ENCODE measurements at places on chromosomes 4 and X. TPM values are rescaled to one million over a fixed set of nuclear protein-coding genes. Genes with fewer than 3 reads are reported as not detected.

DNA sequence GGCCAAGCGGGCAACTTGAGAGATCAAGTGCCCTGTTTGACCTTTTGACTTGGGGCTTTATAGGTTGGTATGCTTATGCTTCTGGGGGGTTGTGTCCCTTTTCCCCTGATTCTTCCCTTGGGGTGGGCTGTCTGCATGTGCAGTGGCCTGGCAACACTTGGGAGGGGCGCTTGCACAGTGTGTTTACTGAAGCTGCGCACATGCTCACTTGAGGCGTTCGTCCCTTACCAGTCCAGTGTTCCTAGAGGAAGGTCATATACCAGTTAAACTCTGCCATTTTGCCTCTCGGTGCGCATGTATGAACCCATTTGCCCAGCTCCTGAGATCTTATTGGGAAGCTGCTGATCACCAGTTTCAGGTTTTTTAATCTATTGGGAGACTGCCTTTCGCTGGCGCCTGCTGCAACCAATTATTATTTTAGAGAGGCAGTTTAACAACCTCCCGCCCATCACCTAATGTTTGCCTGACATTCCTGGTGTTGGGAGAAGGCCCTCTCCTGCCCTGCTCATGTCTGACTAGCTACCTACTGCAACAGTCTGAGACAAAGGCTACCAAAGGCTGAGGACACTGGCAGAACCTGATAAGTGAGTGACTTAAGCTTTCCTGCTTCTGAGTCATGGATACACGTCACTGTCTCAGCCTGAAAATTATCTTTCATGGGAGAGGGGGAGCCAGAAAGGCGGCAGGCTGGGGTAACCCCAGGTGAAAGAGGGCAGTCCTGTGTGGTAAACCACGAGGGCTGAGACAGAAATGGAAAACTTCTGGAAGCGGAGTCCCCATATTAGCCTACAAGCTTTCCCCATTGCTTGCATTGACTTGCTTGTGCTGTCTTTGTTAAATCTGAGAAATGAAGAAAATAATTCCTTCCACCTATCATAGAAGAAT, 97.6 kb downstream of the CPE start:
- DNase-seq = no peak

GRCh38 chr4:150250998-150251651, 172.9 kb downstream of the DCLK2 start:
- DNase-seq = no peak

DNA sequence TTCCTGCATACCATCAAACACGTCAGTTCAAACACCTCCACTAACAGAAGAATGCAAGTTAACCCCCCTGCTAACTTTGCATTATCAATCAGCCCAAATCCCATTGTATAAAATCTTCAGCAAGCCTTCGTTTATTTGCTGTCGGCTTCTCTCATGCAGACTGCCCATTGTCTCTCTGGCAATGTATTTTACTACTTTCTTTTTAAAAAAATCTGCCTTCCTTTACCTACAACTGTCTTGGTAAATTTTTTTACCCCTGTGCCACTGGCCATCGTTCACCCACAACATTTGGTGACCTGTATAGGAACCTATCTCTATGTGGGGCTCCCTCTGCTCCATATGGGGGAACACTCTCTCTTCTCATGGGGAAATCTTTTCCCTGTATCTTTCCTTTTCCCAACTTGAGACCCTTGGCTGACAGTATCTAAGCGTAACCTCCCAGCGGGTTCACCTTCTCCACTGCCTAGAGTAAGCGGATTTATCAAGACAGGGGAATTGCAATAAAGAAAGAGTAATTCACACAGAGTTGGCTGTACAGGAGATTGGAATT, 244.6 kb downstream of the CPXCR1 start:
- no peak for DNase-seq

GRCh38 chr4:89270792-89271191, 36.8 kb downstream of the GPRIN3 start:
- no peak for DNase-seq

DNA sequence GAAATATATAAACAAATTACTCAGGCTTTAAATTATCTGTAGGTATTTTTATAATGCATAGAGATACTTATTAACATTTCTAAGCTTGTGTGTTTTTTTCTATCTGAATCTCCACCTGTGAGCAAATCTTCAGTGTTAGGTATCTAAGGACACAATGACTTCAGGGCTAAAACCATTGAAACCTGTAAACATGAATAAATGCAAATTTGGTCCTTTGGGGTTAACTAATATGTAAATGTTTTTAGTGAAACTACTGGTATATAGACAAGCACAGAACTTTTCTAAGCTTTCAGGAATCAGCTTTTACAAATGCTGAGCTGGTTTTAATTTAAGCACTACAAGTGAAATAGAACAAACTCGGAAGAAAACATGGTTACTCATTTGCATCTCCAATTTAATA, 147.9 kb downstream of the FBXO8 start:
- DNase-seq = no peak

DNA sequence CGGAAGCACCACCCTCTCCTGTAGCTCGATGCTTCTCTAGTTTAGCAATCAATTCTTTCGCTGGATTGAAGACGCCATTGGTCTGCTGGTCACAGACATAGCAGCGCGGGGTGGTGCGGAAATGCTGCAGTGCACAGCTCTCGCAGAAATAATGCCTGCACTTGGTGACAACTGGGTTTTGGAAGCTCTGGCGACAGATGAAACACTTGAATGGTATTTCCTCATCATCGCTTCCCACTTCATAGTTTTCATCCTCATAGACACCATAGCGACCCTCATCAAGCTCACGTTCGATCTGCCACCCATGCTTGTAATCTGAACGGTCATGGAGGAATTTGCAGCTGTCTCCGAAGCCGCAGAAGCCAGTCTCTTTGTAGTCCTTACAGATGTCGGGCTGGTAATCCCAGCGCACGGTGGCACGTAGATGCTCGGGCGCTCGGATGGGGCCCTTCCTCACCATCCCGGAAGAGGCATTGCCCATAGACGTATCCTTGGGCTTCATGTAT, 854 bp downstream of the RNF113A start:
- DNase-seq = peak; percentile 37

GRCh38 chr4:68267433-68267944, 22.0 kb upstream of the TMPRSS11B start:
- DNase-seq = no peak

- no peak for DNase-seq
These were observed 146.3 kb downstream of the DTHD1 start for GRCh38 chr4:36427696-36428095.

GRCh38 chr4:109979920-109980717, 67.4 kb downstream of the EGF start:
- no peak for DNase-seq

GRCh38 chr4:1399508-1400190, 6.6 kb downstream of the NKX1-1 start:
- DNase-seq = no peak

- no peak for DNase-seq
These were observed 64.3 kb downstream of the RASL11B start for GRCh38 chr4:52926196-52926974.

DNA sequence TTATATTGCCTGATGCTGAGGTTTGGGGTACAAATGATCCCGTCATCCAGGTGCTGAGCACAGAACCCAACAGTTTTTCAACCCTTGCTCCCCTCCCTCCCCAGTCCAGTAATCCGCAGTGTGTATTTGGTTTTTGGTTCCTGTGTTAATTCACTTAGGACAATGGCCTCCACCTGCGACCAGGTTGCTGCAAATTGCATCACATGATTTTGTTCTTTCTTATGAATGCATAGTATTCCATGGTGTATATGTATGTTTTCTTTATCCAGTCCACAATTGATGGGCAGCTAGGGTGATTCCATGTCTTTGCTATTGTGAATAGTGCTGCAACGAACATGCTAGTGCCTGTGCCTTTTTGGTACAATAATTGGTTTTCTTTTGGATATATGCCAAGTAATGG, 25.4 kb downstream of the GABRQ start:
- no peak for DNase-seq

DNA sequence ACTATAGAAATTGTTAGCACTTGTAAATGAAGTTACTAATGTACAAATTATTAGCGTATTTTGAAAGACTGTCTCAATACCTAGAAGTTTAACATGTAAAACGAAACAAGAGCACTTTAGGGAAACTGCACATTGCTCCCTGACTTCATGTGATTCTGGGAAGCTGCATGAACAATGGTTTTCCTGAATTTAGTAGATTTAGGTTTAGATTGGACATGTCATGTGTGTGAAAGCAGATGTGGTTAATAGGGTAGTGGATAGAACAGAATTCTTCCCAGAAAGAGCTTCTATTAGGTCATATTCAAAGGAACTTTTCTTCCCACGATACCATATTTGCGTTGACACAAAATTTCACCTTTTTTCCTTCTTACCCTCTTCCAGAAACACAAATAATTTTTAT, 14.9 kb upstream of the CXCL8 start:
- DNase-seq = no peak

DNA sequence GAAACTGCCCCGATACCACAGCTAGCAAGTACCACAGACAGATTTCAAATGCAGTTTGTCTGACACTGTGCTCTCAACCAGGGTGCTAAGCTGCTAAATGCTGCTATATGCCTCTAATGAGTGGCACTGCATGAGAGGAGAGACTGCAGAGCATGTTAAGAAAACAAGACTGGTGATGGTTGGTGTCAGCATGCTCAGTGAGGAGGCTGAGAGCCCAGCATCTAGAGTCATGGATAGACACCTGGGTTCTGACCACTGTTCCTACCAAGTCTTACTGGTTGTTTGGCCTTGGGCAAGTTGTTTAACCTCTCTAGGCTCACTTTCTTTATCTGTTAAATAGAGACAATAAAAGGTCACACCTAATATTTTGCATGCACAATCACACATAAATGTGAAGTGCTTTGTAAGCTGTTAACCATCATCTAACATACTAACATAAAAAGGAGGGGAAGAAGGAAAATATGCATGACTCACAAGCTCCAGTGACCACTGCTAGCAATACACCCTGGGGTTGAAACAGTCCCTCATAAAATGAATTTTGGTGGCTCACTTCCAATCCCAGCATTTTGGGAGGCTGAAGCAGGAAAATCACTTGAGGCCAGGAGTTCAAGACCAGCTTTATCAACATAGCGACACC, 20.7 kb downstream of the HHIP start:
- no peak for DNase-seq

DNA sequence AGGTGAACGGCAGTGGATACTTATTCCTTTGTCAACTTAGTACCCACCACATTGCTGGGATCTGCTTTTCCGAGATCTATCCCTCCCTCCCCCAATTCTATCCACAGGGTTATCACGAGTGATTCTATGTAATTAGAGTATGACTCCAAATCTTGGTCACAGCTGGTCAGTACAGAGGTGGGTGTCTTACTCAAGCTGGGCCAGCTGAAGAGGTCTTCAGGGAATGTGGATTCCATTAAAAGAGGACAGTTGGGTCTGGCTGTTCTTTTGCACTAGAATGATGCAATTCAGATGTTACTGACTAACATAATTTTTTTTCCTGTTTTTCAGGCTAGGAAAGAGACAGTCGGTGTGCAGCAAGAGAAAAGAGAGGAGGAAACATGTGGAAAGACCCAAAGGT, 92.3 kb downstream of the HS3ST1 start:
- no peak for DNase-seq

- no peak for DNase-seq
These were observed 252.4 kb upstream of the FAT4 start for GRCh38 chr4:125062115-125063050.

GRCh38 chr4:164871673-164872072, 5.3 kb upstream of the APELA start:
- DNase-seq = no peak

DNA sequence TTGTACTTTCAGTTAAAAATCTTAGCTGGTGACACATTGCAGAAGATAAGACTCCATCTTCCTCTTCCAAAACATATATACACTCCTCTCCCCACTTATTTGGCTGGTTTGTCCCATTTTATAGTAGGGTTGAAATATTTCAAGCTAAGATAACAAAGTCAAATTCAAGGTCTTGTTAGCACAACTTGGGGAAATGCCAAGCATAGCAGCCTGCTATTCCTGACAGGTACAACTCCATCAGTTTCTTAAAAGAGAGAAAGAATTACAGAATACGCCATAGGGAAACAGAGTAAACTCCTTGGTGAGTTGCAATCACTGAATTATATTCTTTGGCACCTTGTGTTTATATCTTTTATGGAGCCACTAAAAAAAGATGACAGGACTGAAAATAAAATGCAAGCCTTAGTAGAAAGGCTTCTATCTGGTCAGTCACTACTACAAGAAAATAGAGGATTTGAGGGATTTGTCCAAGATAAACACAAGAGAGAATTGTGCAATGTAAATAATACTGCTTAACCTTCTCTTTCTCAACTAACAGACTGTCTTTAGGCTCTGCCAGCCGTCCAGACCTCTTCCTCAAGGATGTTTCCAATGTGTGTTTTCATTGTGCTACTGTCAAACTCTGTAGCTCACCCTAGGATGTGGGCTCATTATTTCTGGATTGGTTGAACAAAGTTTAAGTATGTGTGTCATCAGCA, 170.3 kb downstream of the VEGFC start:
- no peak for DNase-seq

- DNase-seq = no peak
These were observed 135.4 kb upstream of the FRMPD4 start for GRCh38 chrX:12002876-12003275.

DNA sequence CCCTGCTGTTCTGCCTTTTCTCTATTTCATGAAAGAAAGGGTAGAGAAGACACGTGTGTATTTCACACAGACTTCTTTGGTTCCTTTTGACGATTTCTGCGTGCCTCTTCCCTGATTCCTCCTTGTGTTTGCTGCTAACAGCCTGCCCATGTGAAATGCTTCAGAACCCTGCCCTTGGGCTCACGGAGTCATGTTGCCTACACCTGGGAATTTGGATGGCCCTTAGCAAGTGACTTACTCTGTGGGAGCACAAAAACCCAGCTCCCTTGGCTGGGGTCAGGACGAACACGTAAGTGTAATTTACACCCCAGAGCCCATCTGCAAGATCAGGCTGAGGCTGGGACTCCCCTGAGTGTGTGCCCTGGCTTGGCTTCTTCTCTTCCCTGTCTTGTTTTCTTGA, 220.3 kb upstream of the BCOR start:
- DNase-seq = no peak

GRCh38 chr4:6341696-6342095, 72.0 kb downstream of the WFS1 start:
- no peak for DNase-seq

DNA sequence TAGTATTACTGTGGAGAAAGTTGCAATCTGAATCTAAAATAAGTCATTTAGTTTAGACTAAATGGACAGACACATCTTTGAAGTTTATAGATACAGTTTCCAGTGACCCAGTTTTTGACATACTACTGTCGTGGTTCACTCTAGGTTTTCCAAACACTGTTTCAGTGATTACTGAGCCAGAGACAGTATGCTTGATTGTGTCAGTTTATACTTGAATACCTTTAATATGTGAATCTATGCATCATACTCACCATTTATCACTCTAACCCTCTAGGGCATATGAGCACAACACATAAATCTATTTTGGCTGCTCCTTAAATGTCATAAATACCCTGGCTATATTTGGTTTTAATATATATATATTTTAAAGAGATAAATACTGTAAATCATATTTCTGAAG, 173.5 kb downstream of the GRID2 start:
- no peak for DNase-seq

- DNase-seq = no peak
These were observed 10.9 kb upstream of the DDX3X start for GRCh38 chrX:41322821-41323603.

The MID1 gene
- 0.60 TPM for total RNA-seq

The GRPR gene
- 0.23 TPM for total RNA-seq

The ARL9 gene
- 0.29 TPM for total RNA-seq

The HNRNPH2 gene
- total RNA-seq = 15.0 TPM

The PLAC8 gene
- total RNA-seq = 49.3 TPM

The CT45A5 gene
- not detected for total RNA-seq

The SASH3 gene
- 166 TPM for total RNA-seq

The FAM184B gene
- not detected for total RNA-seq

The PUDP gene
- 13.2 TPM for total RNA-seq

The TKTL2 gene
- not detected for total RNA-seq

Data from activated T-cell treated with anti-CD3 and anti-CD28 coated beads, Interleukin-2, amount 50 U/mL, for 72 hours (primary cell).